ENCODE measurements at places on chromosomes 12 and 14.
A peak's percentile ranks its signal among the peaks of the same experiment; 100 is the strongest.

DNA sequence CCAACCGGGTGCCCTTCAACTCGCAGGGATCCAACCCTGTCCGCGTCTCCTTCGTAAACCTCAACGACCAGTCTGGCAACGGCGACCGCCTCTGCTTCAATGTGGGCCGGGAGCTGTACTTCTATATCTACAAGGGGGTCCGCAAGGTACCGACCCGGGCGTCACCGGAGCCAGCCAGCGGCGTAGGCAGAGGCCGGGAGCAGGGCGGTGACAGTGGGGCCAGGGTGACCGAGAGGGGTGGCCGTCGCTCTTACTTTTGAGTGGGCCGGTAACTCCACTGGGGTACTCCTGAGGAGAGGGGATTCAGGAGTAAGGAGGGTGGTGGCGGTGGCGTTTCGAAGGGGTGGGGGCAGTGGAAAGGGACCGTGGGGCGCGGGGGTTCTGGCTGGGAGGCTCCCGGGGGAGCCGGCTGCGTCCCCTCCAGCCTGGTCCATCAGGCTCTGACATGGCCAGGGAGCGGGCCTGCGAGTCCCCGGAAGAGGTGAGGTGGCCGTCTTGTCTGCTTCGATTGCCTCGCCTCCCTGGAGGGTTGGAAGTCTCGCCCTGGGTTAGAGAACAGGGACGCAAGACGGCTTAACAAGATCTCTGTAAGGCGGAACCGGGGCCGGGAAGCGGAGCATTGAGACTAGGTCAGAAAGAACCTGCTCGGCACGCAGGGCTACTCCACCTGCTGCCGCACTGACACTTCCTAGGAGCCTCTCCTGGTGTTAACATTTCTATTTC is 491 bp downstream of the WDR20 start:
- DNase-seq, result peak; percentile 64

- no peak for DNase-seq
Observed at GRCh38 chr12:67714648-67715047, 66.1 kb downstream of the DYRK2 start.

DNA sequence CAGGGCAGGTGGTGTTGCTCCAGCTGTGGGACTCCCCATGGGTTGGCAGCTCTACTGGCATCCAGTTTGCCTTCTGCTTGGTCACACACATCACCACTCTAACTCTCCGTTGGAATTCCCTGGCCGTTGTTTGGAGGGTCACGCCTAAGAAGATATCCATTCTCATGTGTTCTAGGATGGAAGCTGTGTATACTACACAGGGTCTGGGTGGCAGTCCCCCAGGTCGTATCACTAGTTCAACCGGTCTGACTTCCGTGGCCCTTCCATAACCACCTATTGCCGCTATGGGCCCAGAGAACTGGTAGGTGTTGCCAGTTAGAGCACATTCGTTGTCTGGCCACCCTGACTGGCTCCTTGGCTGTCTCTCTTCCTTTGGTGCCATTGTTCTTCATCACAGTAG is 456.3 kb downstream of the TMEM121 start:
- DNase-seq, result no peak

DNA sequence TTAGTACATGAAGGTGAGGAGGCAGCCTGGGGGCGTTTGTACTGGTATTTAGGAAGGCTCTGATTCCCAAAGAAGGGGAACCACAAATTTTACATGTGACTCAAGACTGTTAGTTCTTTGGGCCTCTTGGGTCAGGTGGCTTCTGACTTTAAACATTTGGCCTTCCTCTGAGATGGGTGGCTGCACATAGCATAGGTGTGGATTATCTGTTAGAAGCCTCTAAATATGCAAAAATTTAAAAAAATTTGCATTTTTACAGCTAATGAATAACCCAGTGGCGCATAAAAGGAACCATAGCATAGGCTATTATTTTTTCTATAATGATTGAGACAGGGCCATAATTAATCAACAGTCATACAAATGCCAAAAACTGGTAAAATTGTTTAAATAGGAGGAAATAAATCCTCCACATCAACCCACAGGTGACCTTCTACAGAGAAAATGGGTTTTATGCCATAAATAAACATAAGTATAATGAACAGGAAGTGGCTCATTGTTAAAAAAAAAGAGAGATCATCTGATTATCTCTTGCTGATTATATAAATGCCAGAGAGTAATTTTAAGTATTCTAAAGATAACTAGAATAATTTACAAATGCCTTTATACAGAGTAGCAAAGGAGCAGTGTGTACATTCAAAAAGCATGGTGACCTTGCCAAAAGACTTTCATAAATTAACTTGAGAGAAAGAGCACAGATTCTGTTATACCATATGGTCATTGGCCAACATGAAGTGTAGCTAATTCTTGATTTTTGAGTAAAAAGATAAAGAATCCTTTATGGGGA is 284.2 kb upstream of the ATP2B1 start:
- DNase-seq, result no peak

DNA sequence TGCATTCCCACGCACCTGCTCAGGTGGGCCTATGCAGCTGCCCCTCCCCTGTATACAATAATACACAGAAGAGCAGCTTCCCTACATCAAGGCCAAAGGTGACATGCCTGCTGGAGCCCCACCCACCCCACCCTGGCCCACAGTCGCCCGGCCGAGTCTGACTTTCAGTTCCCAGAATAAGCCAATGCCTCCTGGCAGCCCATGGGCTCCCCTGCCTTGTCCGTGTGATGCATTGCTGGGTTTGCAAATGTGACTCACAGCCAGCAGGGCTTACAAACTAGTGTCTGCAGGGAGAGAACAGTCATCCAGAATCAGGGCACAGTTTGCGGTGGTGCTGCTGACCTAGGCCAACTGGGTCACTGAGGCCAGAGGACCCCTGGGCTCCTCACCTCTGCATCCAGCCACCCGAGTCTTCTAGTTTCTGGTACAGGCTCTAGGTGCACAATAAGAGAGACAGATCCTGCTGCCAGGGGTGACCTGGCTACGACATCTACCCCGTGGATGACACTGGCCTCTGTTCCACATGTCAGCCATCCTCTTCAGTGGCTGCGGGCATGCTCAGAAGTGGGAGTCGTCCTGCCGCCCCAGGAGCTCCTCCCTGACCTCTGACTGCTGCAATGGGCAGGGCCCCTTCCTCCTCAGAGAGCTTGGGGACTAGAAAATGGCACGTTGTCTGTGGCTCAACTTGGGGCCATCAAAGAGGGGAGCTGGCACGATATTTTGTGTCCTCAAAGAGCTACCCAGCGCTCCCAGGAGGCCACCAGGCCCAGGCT is 84.5 kb downstream of the CHGA start:
- DNase-seq, result peak; percentile 39

- no peak for DNase-seq
Observed at GRCh38 chr12:59030415-59030814, 110.1 kb upstream of the LRIG3 start.

GRCh38 chr12:27766587-27766986 is 13.4 kb upstream of the KLHL42 start:
- DNase-seq, result peak; percentile 37

DNA sequence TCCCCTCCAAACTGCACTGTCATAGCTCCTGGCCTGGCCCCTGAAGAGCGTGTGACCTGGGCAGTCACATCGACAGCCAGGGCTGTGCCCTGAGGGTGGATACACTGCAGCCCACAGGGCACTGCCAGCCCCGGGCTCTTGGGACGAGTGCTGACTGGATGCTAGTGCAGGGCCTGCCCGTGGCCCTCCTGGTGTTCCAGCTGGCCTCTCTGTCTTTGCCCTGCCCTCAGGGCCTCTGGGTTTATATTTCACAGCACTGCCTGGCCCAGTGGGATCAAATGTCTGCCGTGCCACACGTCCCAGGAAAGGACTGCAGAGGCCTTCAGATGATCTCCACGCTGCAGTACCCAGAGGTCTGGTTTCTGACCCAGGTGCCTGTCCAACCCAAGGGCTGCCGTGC is 10.1 kb upstream of the CCDC197 start:
- no peak for DNase-seq

DNA sequence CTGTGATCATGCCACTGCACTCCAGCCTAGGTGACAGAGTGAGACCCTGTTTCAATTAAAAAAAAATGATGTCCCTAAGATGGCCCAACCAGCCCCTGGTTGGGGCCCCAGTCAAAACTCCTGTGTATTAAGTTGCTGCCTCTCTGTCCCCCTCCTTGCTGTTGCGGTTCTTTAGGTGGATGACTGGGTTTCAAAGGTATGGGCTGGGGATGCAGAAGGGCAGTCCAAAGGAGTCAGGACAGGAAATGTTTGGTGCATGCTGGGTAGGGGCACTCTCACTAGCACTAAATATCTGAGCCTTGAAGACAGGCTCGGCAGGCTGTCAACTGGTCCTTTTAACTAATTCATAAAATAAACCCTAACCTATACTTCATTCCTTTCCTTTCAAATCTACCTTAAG is 12.0 kb upstream of the PIP4K2C start:
- no peak for DNase-seq

DNA sequence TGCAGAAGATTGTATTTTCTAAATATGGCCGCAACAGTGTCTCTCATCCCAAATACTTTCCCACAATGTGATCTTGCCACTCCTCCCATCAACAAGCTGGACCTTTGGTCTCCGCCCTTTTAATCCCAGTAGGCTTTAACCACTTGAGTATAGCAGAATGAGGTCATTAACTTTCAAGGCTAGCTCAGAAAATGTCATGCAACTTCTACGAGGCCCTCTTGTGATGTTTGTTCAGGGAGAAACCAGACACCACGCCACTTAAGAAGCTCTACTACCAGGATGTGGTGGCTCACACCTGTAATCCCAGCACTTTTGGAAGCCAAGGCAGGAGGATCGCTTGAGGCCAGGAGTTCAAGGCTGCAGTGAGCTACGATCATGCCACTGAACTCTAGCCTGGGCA is 20.1 kb upstream of the OR6J1 start:
- no peak for DNase-seq

DNA sequence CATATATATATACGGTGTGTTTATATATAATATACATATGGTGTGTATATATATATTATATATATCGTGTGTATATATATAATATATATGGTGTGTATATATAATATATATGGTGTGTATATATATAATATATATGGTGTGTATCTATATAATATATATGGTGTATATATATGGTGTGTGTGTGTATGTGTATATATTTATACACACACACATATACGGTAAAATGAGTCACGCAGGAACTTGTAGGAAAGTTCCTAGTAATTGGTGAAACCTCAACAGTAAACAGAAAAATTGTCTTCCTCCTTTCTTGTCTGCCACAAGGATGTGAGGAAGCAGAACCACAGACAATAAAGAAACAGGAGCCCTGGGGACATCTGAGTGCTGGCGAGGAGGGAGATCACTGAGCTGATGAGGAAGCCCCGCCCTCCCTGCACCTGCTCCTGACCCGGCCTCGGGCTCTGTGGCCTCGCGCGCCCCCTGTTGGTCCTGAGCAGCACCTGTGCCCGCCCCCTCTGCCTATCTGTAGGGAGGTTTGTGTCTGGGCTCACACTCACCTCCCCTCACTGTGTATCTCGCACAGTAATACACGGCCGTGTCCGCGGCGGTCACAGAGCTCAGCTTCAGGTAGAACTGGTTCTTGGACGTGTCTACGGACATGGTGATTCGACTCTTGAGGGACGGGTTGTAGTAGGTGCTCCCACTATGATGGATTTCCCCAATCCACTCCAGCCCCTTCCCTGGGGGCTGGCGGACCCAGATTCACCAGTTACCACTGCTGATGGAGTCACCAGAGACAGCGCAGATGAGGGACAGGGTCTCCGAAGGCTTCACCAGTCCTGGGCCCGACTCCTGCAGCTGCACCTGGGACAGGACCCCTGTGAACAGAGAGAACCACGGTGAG is 1079.4 kb downstream of the TMEM121 start:
- DNase-seq, result peak; percentile 72

DNA sequence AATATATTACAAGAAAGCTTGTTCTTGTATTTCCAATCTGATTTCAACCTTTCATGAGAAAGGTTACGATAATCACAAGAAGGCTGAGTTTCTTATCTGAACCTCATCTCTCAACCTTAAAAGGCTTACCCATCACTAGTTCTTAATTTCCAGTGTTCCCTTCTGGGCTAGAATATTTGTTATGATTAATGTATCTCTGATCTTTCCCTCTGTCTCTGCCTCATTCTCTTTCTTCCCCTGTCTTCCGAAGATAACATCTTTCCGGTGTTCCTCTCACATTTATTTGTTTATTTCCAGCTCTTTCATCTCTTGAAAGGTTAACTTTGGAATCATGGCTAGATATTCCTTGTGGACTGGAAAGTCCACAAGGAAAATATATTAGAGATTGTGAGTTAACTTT is 255.9 kb downstream of the SLC6A15 start:
- no peak for DNase-seq

GRCh38 chr12:93011100-93011499 is 82.0 kb upstream of the EEA1 start:
- no peak for DNase-seq

- DNase-seq, result no peak
Observed at GRCh38 chr12:66694666-66695613, 16.1 kb upstream of the GRIP1 start.

DNA sequence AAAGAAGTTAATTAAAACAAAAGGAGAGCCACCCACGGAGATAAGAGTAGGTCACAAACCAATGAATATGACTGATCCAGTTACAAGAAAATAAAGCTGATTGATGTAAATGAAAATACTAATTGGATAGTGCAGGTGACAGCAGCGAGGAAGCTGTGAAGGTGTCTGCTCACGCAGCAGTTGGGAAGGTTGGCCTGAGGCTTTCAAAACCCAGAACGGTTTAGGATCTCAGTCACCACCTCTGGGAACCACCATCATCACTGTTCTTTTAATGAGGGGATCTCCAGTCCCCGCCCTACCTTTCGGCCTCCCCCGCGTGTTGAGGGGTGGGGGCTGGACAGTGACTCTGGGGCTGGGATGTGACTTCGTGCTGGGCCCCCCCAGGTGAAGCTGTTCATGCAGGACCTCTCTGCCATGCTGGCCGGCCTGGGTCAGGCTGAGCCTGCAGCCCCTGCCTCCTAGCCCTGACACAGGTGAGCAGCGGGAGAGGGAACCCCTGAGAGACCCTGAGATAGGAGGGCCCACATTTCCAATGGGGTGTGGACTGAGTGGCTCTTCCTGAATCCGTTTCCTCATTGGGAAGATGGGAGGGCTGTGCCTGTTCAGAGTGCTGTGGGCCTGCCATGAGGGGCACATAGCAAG is 7.8 kb downstream of the CFAP73 start:
- no peak for DNase-seq

DNA sequence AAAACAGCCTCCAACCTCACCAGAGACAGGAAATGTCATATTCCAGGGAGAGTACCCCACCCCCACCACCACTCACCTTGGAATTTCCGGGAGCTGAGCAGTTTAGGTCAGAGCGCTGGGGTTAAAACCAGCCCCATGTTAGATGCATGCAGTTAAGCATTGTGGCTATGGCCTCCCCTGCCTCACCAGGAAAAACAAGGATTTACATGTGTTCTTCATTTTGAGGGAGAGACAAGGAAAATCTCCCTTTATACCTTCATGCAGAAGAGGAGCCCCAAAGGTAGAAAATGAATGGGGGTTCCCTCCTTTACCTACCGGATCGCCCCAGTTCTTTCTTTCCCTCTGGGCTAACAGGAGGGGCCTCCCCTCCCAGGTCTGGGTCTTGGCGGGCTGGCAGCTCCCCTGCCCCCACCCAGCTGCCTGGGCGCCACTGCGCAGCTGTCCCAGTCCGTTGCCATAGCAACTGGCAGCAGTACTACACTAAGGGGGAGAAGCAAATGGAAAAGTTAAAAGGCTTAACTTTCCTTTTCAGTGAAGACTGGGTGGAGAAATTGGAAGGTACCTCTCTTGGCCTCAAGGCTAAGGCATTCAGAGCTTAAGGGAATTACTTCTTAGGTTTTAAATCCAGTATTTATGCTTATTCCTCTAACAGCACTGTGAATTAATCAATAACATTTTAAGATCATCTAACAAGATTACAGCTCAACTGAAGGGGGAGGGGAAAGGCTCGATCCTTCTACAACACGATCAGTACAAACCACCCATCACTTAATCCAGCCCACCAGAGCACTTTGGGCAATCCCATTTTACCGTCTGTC is 20.5 kb downstream of the CBX5 start:
- DNase-seq, result peak; percentile 84
